Parietal lobe (tissue), 2 donors: ENCODE measurements at places on chromosomes 2 and 18. TPM values are rescaled to one million over a fixed set of nuclear protein-coding genes. Genes with fewer than 3 reads are reported as not detected.

The DES gene
- total RNA-seq = not detected

The FARSB gene
- total RNA-seq = 33.8 TPM

The CHPF gene
- total RNA-seq = 32.2 TPM

The REG1B gene
- not detected for total RNA-seq

The FAM98A gene
- 28.8 TPM for total RNA-seq

The TMEM198 gene
- 15.7 TPM for total RNA-seq

The ZBTB7C gene
- total RNA-seq = 0.94 TPM

The ZSWIM2 gene
- 0.63 TPM for total RNA-seq

The SLC14A1 gene
- 0.94 TPM for total RNA-seq

The FSIP2 gene
- total RNA-seq = 11.0 TPM

The AGPS gene
- 67.0 TPM for total RNA-seq

The TSPYL6 gene
- 0.31 TPM for total RNA-seq

The NABP1 gene
- total RNA-seq = 7.2 TPM

The CENPA gene
- 1.3 TPM for total RNA-seq

The OST4 gene
- 192 TPM for total RNA-seq

The SRD5A2 gene
- not detected for total RNA-seq

The AQP4 gene
- 57.9 TPM for total RNA-seq

The LBX2 gene
- not detected for total RNA-seq

The ASPRV1 gene
- total RNA-seq = 8.8 TPM

The NEURL3 gene
- not detected for total RNA-seq

The FRZB gene
- 14.1 TPM for total RNA-seq

The COPS8 gene
- 136 TPM for total RNA-seq
